Activated naive CD4-positive, alpha-beta T cell (primary cell): ENCODE measurements at places on chromosomes 16 and 17.

DNA sequence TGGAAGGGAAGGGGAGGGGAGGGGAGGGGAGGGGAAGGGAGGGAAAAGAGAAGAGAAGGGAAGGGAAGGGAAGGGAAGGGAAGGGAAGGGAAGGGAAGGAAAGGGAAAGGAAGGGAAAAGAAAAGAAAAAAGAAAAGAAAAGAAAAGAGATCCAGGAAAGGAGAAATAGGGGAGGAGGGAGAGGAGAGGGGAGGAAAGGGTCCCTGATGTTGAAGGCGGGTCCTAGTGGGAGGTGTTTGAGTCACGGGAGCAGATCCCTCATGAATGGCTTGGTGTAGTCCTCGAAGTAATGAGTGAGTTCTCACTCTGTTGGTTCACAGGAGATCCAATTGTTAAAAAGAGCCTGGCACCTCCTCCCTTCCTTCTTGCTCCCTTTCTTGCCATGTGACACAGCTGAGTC is 6.9 kb upstream of the USP31 start:
- DNase-seq, result no peak

GRCh38 chr16:51818342-51818944 is 667.4 kb upstream of the SALL1 start:
- no peak for DNase-seq

DNA sequence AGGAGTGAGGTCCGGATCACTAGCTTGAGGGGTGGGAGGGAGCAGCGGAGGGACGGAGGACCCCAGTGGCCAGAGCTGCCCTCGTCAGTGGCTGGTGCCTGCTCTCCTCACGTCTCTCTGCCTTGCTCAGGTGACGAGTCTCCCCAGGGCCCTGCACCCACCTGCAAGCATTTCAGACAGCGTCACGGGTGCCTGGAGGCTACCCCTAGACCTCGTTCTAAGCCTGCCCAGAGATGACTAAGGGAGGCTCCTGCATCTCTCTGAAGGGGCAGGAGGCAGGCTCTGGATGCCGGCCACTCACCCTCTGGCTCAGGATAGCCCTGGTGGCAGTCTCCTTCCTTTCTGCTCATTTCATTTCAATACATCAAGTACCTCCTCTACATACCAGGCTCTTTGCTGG is 68.8 kb downstream of the MRC2 start:
- DNase-seq, result no peak

- DNase-seq, result no peak
Measured at GRCh38 chr16:27677263-27677662, 127.3 kb downstream of the KATNIP start.
